Suppressor macrophage treated with lipopolysaccharide for 4 hours (primary cell): ENCODE measurements at places on chromosomes 5 and 9.

- DNase-seq = no peak
Observed at GRCh38 chr5:27402828-27403227, 364.4 kb upstream of the CDH9 start.

- peak; percentile 91 for DNase-seq
Observed at GRCh38 chr5:177599731-177600507, at the start of gene B4GALT7. TSS of gene B4GALT7 (plus strand) at chr5:177600132. CDS start at chr5:177600211, 79 bp downstream.

DNA sequence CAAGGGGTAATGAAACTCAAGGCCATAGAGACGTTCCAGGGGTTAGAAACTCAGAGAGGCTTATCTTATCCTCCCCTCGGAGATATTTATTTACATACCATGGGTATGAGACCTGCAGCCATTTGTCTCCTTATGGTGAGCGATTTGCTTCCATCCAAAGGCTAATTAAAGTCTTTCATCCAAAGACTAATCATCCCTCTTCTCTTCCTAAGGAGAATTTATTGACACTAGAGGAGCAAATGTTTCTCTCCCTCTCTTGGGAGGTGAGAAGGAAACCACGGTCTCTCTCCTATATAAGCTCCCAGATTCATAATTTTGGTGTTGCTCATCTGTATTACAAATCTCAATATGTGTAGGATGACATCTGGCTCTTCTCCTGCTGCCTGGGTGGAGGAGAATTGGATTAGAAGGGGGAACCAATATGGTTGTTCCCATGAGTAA lies 31.0 kb upstream of the RPS23 start:
- no peak for DNase-seq

DNA sequence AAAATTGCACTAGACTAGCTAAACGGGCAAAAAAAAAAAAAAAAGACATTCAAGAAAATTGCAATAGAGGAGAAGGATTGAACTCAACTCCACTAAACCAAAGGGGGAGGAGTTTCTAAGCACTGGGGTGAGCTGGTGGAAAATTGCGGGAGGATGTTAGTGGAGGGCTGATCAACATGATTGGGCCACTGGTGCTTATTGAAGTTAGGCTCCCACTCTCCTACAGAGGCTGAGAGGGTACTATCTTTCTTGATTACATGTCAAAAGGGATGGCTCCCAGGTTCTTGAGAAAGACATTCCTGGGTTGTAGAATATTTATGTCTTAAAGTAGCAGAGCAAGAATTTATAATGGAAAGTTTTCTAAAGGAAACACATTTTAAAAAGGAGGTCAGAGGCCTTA lies 38.0 kb downstream of the CAMK4 start:
- DNase-seq = no peak

DNA sequence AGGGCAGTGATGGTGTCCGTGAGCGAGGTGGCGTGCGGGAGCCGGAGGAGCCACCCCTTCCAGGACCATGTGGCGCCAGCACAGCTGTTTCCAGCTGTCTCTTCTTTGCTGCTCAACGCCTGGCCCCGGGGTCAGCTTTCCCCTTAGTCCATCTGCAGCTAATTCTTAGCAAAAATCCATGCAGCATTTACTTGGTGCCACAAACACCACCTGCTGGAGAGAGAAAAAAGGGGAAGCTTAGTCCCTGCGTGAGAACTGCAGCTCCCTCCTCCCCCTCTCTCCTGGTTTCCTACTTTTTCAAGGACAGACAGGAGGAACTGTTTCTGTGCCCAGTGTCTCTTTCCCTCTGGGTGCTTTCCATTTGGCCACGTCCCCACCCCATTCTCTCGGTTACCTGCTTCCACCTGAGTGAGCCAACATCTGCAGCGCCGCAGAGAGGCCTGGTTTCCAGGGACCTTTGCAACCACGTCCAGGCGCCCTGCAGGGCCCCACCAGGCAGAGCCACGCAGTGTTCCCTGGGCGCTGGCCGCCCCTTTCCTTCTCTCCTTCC lies 3.4 kb downstream of the SLC6A19 start:
- DNase-seq = no peak

DNA sequence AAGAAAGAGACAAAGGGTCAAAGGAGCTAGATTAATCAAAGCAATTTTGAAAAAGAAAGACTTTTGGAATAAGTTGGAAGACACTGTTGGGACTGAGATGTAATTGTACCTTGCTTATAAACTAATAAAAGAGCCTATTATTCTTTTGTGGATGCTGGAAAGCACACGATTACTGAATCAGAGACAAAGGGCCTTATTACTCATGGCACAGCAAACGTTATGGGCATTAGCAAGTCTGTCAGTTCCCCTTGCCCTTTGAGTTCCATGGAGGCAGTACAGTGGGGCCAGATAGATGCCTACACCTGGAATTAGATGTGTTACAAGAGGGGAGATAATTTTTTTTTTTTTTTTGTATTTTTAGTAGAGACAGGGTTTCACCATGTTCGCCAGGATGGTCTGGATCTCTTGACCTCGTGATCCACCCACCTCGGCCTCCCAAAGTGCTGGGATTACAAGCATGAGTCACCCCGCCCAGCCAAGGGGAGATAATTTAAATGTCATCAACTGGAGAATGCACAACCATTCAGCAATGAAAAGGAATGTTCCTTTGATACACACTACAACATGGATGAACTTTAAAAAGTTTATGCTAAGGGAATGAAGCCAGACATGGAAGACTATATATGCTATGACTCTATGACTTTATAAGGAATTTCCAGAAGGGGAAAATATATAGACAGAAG lies 128.9 kb downstream of the STARD4 start:
- no peak for DNase-seq

GRCh38 chr5:78405829-78406750 lies 45.7 kb downstream of the SCAMP1 start:
- DNase-seq = peak; percentile 2

DNA sequence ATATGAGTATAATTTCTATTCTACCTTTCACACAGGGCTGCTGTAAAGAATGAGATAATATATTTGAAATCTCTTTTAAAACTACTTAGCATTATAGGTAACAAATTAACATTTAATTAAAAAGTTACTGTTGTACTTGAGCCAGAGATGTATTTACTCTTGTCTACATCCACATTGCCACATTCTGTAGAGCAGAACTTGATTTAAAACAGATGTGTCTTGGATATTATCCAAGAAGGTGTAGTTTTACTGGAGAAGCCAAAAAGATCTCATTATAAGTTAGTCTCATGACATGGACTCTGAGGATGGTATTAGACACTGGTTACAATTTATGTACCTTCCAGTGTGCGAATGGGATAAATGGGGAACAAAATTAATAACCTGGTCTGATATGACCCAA lies 293.1 kb upstream of the CCNH start:
- no peak for DNase-seq

DNA sequence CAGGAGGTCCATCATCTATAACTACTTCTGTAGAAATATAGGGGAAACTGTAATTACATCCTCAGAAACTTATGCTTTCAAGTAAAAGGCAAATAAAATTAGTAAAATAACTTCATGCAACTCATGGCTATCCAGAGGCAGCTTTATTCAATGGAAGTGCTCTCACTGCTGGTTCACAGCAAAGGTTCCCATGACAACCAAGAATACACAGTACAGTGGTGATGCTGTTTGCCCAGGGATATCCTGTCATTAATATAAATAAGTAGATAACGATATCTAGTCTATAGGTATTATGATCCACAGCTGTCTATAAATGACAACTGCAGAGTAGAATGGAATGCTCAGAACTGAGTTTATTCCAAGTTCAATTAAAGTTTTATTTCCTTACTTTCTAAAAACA lies 390.3 kb downstream of the PDE4D start:
- DNase-seq = no peak

GRCh38 chr5:173638126-173639040 lies 21.9 kb upstream of the BOD1 start:
- no peak for DNase-seq

DNA sequence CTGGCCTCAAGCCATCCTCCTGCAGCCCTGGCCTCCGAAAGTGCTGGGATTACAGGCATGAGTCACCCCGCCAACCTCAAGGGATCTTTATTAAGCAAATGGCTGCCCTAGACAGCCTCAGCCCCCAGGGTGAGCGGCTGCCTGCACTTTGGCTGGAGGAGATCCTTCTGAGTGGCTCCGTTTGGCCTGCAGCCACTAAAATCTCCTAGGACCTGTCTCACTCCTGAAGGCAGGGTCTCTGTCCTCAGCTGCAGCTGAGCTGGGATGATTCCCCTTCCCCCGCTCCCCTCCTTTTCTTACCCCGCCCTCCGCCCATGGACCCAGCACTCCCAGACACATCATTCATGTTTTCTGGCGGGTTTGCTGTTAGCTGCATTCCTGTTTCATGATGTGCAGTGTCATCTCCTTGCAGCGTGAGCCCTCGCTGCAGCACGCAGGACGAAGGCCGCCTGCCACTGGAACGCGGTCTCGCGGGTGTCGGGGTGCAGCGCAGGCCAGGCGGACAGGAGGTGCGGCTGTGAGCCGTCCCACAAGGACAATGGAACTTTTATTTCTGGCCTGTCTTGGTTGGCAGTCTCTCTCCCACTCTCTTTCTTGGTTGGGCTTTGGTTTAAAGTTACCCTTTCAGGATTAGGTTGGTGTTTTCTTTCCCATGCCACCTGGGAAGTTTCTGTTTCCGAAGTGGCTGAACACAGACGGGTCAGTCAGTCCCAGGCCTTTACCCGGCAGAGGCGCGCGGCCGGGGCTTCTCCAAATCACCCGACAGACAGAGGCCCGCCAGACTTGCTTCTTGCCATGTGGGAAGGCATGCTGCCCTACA lies 137.1 kb downstream of the FOXD1 start:
- no peak for DNase-seq
